ENCODE measurements at places on chromosomes 2 and 18. TPM values are rescaled to one million over a fixed set of nuclear protein-coding genes. Genes with fewer than 3 reads are reported as not detected.

The SPP2 gene
- polyA plus RNA-seq, result not detected

The CAVIN2 gene
- 41.4 TPM for polyA plus RNA-seq

The POLR1B gene
- 12.8 TPM for polyA plus RNA-seq

The KYNU gene
- polyA plus RNA-seq, result 0.76 TPM

The FRZB gene
- polyA plus RNA-seq, result 40.4 TPM

The RGPD3 gene
- 0.22 TPM for polyA plus RNA-seq

The C2orf72 gene
- 0.31 TPM for polyA plus RNA-seq

- DNase-seq, result no peak
Measured at GRCh38 chr2:150531591-150531990, 44.1 kb upstream of the RND3 start.

DNA sequence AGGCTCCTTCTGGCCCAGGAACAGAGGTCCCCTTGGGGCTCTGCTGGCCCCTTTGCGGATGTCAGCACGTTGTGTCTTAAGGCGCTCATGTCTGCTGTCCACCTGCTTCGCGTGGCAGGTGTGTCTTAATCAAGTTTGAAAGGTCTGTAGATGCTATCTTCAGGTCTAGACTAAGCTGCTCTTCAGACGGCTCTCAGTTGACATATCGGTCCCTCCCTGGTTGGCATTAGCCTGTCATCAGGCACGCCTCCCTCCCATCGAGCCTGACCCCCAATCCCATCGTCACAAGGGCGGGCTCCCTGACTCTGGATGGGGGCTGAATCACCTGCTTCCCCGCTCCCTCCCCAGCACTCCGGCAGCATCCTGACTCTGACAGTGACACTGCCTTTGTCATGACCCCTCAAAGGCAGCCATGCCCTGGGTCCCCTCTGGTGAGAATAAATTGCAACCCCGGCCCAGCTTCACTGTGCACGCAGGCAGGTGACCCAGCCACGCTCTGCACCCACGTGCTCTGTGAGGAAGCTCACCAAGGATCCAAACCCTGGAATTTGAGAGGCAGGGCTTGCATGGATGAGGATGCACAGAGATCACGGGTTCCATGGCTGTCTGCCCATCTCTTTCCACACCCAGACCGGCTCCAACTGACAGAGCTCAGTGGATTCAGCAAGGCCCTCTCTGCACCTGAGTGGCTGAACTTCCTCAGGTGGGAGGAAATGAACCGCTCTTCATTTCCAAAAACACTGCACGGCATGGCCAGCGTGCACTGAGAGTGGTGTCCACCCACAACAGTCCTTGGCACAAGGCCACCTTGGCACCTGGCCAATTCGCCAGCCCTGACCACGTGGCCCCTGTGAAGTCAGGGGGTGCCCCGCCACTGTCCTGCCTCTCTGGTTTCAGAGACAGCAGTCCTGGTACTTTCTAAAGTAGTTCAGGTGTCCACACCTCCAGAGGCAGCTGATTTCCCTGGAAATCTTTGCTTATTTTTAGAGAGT lies 110.2 kb upstream of the GPC1 start:
- DNase-seq, result no peak

- no peak for DNase-seq
Measured at GRCh38 chr2:58701688-58702301, 460.7 kb upstream of the FANCL start.

- no peak for DNase-seq
Measured at GRCh38 chr2:158460632-158461297, 4.0 kb downstream of the PKP4 start.

DNA sequence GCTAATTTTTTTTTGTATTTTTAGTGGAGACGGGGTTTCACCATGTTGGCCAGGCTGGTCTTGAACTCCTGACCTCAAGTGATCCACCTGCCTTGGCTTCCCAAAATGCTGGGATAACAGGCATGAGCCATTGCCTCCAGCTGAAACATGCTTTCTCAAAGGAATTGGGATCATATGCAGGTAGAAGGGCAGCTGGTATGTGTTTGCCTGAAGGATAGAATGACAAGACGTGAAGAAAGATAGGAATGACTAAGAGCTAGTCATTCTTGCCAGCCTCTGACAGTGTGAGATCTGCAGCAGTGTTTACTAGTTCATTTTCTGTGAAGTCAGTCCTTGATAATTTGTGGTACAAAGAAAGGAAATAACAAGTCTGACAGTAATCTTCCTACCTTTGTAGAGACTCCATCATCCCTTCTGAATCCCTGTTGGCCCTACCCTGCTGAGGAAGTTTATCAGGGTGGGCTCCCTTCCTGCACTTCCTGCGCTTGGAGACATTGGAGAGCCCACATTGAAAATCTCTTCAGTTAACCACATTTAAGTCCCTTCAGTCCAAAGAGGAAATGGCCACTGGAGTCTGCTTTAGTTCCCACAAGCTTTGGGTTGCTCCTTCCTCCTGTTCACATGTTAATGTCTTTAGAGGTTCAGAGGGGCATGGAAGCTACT lies 14.7 kb downstream of the CFLAR start:
- DNase-seq, result no peak

- DNase-seq, result no peak
Measured at GRCh38 chr2:25699216-25699615, 25.8 kb upstream of the DTNB start.

GRCh38 chr2:118807668-118808428 lies 39.6 kb downstream of the EN1 start:
- no peak for DNase-seq

- DNase-seq, result no peak
Measured at GRCh38 chr18:23798824-23799223, 109.6 kb downstream of the LAMA3 start.

DNA sequence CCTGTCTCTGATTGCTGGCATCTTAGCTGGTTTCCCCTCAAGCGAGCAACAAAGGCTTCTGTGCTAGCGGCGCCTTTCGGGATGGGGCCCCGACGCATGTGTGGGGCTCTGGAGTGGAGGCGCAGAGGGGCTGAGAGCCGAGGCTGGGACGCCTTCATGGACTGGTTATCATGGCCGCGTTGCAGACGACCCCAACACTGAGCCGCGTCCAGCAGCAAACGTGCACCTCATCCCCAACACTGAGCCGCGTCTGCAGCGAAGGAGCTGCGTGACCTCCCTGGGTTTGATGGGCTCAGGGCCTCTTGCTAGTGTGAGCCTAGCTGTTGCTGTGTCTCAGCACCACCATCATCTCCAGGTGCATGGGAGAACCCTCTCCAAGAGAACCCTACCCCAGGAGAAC lies 123.7 kb upstream of the CTDP1 start:
- no peak for DNase-seq

DNA sequence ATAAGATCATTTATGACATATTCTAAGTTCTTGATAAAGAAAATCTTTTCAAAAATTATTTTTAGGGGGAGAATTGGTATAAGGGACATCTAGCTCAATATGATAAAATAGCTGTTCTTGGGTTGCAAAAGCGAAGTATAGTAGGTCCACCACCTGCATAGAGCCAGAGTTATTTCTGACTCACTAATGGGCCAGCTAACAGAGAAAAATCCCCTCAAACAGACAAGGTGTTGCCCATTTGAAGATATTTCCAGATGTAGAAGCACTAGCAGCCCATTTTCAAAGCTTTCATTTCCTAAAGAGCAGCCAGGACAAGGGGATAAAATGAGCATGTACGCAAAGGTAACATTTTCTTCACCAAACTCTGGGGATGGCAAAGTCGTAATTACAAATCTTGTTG lies 165.7 kb upstream of the FN1 start:
- DNase-seq, result no peak

GRCh38 chr2:233423552-233423860 lies 69.2 kb downstream of the DGKD start:
- DNase-seq, result no peak

GRCh38 chr2:198307093-198307492 lies 502.7 kb downstream of the PLCL1 start:
- no peak for DNase-seq

DNA sequence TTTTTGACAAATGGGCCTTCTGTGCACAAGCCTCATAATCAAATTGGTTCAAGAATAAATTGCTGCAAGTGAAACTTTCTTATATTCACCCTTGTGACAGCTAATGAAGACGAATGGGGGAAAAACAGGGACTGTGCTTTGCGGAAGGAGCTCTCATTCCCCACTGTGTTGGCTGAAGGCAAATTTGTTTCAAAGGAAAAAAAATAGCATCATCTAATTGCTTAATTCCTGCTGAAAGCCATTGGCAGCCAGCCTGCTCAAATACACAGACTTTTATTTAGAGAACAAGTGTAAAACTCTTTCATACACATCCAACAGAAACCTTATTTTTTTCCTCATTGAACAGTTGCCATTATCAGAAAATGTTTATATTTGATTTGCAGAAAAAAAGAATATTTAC lies 172.3 kb downstream of the ARL6IP6 start:
- DNase-seq, result no peak

- no peak for DNase-seq
Measured at GRCh38 chr2:46002507-46002883, 294.7 kb upstream of the EPAS1 start.

DNA sequence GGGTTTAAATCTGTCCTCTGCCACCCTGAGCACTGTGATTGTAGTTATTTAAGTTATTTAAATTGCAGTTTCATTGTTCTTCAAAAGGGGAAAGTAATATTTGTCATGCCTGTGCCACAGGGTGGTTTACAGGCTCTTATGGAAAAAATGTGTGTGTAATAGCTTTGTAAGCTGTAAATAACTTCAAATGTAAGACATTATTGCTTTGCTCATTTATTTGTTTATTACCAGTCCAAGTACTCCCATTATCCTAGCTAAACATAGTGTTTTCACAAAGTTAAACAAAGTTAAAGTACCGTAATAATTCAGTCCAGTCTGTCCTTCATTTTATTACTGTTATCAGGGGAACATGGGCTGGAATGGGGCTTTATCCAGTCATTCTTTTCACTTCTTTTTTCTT lies 43.4 kb upstream of the IGFBP2 start:
- no peak for DNase-seq
